ENCODE measurements at places on chromosomes 16 and 17.

- no peak for DNase-seq
These were observed 61.8 kb upstream of the ENDOV start for GRCh38 chr17:80352991-80353665.

GRCh38 chr16:27549464-27549745, 308 bp downstream of the GTF3C1 start:
- no peak for DNase-seq

GRCh38 chr16:14437426-14437825, 192.6 kb downstream of the PARN start:
- no peak for DNase-seq

GRCh38 chr16:4373909-4374742, 2.5 kb downstream of the VASN start:
- DNase-seq: no peak

DNA sequence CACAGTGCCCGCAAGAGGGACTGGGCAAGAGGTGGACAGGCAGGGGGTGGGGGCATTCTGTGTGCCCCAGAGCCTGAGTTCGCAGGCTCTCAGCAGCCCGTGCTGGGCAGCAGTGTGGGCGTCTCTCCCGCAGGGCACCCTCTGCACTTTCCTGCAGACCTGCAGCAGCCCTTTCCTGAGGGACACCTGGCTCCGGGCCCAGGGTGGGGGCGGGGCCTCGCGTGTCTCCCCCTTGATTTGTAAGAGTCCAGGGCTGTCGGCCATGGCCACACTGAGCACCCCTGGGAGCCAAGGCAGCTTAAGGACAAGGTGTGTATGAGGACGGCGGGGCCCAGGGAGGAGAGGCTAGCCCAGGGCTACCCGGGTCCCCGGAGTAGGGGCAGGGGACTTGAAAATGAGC, 33.4 kb upstream of the SLC38A10 start:
- DNase-seq: no peak

DNA sequence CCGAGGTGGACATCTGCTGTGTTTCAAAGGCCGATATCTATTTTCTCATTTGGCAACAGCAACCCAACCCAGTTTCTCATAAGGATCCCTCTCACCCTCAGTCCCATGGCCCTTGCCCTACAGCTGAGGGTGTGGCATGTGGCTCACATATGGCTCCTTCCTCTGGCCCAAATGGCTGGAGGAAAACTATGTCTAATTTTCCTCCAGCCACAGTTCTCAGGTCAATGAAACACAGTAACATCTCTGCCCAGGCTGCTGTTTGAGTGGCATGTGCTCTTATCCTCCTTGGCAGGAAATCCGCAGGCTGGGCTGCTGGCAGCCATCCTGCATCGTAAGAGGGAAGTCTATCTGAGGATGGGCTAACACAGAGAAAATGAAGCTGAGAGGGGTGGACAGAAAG, 24.1 kb downstream of the SERPINF1 start:
- no peak for DNase-seq

DNA sequence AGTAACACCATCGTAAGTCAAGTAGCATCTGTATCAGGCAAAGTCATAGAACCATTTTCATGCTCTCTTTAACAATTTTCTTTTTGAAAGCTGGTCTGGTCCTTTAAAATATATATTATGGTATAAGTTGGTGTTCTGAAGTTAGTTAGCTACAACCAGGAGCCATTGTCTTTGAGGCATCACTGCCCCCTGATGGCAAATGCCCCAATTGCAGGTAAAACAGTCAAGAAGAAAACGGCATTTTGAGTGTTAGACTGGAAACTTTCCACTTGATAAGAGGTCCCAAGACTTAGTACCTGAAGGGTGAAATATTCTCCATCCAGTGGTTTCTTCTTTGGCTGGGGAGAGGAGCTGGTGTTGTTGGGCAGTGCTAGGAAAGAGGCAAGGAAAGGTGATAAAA, 14.1 kb downstream of the TP53 start:
- no peak for DNase-seq

DNA sequence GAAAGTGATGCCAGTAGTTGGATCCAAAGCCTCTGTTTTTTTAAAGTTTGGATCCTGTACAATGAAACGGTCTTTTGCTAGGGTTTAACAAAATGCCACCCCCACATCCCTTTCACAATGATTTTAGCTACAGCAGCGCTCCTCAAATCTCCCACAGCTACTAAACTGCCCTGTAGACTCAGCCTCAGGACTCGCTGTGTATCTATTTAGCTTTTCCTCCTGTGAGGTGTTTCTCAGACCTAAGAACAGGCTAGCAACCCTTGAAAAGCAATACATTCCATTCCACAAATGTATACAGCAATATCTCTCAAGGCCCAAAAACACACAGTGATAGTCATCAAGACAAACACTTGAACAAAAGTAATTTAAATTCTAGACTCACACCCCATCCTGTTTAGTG, 206.4 kb downstream of the ZFHX3 start:
- no peak for DNase-seq

GRCh38 chr17:79024901-79025737, 1.1 kb downstream of the C1QTNF1 start:
- DNase-seq: no peak

DNA sequence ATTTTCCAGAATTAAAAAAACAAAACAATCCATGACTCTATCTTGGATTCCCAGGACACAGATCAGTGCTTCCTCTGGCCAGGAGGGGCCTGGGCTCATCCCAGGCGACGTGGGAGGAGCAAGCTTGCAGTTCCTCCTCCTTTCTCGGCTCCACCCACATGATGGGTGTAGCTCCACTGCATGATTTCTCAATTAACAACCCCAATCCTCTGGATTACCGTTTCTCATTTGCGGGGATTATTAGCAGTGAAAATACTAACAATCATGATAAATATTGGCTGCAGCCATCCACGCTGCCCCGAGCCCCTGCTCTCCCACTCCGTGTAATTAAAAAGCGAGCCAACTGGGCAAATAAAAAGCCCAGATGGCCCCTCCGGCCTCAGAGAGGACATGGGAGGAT, 46.4 kb upstream of the SDK2 start:
- no peak for DNase-seq

GRCh38 chr16:51655249-51655648, 504.2 kb upstream of the SALL1 start:
- no peak for DNase-seq

- DNase-seq: no peak
These were observed 23.7 kb downstream of the ARSG start for GRCh38 chr17:68314916-68315535.

GRCh38 chr17:2042390-2042847, 597 bp downstream of the OVCA2 start:
- DNase-seq: no peak

DNA sequence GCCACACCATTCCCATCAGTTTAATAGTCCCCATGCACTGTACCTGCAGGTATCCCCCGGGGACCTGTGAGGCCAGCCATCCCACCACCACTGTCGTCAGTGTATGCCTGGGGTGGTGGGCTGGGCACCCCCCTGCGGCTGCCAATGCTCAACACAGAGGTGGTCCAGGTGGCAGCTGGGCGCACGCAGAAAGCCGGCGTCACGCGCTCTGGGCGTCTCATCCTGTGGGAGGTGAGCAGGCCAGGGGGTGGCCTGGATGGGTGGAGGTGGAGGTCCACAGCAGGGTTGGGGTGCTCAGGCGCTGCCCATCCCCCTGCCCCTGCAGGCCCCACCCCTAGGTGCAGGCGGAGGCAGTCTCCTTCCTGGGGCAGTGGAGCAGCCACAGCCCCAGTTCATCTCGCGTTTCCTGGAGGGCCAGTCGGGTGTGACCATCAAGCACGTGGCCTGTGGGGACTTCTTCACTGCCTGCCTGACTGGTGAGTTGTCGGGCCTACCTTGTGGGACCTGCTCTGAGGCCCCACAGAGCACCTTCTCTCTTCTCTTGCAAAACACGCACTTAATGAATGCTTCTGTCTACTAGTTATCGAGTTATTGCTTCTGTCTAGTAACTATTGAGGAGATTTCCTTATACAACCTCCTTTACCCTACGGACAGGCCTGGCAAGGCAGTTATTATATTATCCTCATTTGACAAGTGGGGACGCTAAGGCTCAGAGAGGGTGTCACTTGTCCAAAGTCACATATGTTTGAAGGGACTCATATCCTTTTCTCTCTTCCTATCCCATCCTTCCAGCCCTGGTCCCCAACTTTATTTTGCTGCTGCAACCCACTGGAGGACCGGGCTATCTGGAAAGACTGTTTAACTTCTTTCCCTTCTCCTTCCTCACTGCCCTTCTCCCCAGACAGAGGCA, 5.8 kb upstream of the TRAF4 start:
- DNase-seq: no peak
